ENCODE measurements at places on chromosomes 7 and 10.

DNA sequence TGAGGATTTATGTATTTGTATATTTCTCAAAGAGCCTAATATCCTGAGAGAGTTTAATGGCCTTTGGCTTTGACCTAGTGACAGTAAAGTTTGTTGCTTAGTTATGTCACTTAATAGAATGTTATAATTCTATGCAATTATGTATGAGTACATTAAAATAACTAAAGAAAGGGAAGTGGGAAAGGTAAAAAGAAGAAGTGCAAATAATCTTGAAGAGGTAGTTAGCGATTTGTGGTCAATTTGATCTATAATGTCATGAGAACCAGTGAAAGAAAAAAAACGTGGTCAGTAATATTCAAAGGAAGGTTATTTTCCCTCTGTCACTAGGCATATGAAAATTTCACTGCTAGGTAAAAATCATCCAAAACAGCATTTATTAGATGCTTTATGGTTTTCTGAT lies 143.4 kb upstream of the LSM8 start:
- DNase-seq = no peak

- no peak for DNase-seq
Measured at GRCh38 chr7:5546626-5547025, 123.0 kb upstream of the TNRC18 start.

DNA sequence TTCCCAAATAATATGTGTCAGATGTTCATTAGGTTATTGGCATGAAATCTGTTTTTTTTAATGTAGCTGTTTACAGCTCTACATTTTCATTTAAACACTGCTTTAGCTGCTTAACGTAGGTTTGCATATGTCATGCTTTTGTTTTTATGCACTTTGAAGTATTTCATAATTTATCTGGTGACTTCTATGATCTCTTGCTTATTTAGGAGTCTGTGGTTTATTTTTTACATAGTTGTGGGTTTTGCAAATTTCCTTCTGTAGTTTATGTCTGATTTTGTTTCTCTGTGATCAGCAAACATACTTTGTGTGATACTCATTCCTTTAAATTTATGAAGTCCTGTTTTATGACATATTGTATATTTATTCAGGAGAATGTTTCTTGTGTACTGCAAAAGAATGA lies 606.5 kb upstream of the PFKP start:
- no peak for DNase-seq

DNA sequence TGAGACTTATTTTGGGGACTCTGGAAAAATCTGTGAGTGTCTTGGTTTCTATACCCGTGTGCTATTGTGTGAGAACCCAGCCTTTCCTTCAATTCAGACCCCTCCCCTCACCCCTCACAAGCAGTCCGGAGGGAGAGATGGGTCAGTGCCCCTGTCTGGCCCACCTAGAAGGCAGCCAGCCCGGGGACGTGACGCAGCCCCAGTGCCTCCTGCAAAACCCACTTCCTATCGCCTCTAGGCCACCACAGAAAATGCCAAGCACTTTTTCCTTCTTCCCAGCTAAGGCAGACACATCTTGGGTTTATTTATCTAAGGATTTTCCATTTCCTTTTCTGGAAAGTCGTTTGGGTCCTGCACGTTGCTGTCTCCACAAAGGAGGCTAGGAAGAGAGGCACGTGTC lies 11.6 kb upstream of the AQP1 start:
- DNase-seq = no peak

- no peak for DNase-seq
Measured at GRCh38 chr7:92753614-92754013, 82.8 kb downstream of the CDK6 start.

- no peak for DNase-seq
Measured at GRCh38 chr10:74490551-74490950, 335.8 kb upstream of the KAT6B start.

GRCh38 chr7:24660546-24660945 lies 87.3 kb downstream of the PALS2 start:
- no peak for DNase-seq

DNA sequence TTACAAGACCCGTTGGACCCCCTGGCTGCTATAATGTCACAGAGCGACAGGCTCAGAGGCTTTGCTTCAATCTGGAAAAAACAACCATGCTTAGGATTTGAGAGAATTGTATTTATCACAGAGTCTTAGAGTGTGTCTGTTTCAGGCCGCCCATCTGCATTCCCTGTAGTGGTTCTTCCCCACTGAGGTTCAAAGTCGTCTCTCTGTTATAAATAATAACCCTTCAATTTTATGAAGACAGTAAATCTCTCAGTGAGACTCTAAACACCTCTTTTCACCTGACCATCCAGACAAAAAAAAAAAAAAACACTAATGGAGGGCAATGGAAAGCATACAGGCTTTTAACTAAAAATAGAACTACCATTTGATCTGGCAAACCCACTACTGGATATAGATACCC lies 565.4 kb upstream of the AUTS2 start:
- DNase-seq = no peak

DNA sequence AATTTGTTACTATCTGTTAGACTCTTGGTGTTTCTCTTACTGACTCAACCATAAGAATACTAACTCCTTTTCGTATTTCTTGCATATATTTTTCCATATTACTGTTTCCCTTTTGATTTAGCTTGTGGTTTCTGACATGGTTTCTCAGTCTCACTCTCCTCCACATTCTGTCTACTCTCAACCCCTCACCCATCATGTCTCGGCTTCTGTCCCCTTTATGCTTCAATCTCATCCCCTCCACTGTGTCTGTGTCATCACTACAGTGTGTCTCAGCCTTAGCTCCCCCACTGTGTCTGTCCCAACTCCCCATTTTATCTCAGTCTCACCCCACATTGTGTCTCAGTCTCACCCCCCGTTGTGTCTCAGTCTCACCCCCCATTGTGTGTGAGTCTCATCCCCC lies 126.9 kb downstream of the VIPR2 start:
- DNase-seq = no peak

DNA sequence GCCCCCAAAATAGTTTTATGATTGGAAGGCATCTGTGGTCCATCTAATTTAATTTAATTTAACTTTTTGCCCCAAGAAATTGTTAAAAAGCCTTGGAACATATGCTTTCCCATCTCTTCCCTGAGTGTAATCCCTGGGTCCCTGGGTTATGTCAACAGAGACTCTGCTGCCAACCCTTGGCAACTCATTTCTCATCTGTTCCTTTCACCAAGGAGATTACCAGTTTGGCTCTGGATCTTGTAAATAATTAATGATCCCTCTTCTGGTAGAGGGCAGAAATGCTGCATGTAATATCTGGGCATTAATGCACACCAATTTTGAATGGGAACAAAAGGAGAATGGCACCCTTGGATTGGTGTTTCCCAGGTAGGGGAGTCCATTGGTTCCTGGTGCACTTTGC lies 514.2 kb downstream of the CCSER2 start:
- DNase-seq = no peak

DNA sequence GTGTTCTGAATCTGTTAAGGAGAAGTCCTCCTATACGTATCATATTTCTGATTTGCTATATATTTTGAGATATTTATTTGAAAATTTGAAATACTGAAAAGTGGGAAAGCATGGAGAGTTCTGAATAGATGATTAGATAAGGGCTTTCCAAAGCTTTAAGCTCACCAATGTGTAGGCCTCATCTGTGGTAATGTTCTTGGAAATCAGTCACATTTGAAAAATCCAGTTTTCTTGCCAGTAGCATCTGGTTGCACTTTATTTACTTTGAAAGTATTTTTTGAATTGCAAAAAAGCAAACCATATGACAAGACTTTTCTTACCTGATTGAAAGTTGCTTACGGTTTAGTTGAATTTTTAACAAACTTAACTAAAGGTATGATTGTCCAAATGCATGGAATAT lies 21.7 kb downstream of the ADD3 start:
- no peak for DNase-seq

DNA sequence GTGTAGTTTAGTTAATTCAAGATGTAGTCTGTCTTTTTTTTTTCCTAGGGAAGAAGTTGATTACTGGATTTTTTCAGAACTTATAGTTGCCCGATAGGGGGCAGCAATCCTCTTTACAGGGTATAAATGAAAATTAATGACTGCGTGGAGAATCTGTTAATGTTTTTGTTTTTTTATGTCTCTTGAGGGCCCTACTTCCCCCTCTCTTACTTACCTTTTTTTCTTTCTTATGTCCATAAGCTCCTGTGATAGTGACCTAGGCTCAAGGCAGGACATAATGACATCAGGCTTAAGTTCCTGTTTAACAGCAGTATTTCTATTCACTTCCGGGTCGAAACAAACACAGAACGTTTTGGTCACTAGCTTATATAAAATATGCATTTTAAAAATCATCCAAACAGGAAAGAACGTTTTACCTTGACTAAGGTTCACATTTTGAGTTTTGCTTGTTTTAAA lies 18.8 kb downstream of the CDC123 start:
- no peak for DNase-seq

GRCh38 chr10:31816318-31816717 lies 112.3 kb downstream of the ARHGAP12 start:
- DNase-seq = no peak

DNA sequence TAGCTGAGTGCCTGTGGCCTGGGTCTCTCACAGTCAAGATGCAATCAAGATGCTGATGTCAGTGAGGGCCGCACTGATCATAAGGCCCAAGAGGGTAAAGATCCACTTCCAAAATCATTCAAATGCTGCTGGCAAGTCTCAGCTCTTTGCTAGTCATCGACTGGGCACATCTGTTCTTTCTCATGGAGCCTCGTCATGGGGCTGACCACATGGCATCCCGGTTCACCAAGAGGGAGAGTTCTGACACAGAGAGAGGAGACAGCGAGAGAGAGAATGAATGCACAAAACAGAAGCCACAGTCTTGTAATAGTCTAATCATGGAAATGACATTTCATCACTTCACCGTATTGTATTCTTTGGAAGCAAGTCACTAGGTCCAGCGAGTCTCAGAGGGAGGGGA lies 1067.5 kb upstream of the C7orf33 start:
- no peak for DNase-seq

GRCh38 chr7:2751086-2751485 lies 63.1 kb downstream of the AMZ1 start:
- no peak for DNase-seq

- no peak for DNase-seq
Measured at GRCh38 chr7:76193883-76194282, 7.8 kb upstream of the SRRM3 start.

DNA sequence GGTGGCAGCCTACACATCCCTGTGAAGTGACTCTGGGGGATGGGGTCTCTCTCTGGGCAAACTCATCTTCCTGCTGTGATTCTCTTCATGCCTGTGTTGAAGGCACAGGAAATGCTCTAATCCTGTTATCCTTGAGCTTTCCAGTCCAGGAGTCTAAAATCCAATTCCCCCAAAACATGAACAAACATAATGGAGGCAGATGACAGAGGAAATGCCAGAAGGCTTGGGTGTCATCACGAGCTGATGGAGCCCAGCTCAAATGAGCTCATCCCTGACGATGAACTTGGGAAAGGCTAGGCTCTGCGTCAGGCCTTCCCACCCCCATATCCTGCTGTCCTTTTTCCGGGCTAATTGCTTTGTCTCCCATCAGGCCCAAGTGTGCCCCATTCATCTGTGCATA lies 165.9 kb upstream of the PODXL start:
- DNase-seq = no peak

All from MG63 (cell line).